Spinal cord (tissue), 10 donors: ENCODE measurements at places on chromosomes 13 and 19. TPM values are rescaled to one million over a fixed set of nuclear protein-coding genes. Genes with fewer than 3 reads are reported as not detected.

Gene KLHL26
- 3.7 TPM for total RNA-seq

Gene MCF2L
- total RNA-seq, result 46.3 TPM

Gene CEP89
- total RNA-seq, result 9.0 TPM

Gene NDFIP2
- 33.4 TPM for total RNA-seq

Gene CLEC17A
- total RNA-seq, result 0.17 TPM

Gene OR4F17
- total RNA-seq, result not detected

Gene CGB1
- not detected for total RNA-seq

Gene INSL3
- total RNA-seq, result not detected

Gene VAV1
- total RNA-seq, result 9.5 TPM

Gene CYP4F8
- not detected for total RNA-seq

Gene CABP5
- total RNA-seq, result not detected

Gene GPC6
- total RNA-seq, result 68.8 TPM
